Fibroblast of skin of scalp (primary cell): ENCODE measurements at places on chromosomes 7 and 10.

GRCh38 chr7:123935436-123936381 is 10.7 kb downstream of the SPAM1 start:
- no peak for DNase-seq

- no peak for DNase-seq
Measured at GRCh38 chr10:14481752-14482151, 151.0 kb upstream of the FRMD4A start.

GRCh38 chr10:43083764-43084163 is 6.9 kb downstream of the RET start:
- no peak for DNase-seq

- no peak for DNase-seq
Measured at GRCh38 chr7:116041615-116042014, 11.1 kb upstream of the TFEC start.

- no peak for DNase-seq
Measured at GRCh38 chr10:114704679-114705078, 46.6 kb upstream of the ABLIM1 start.

- DNase-seq, result no peak
Measured at GRCh38 chr10:35503578-35503977, 101.6 kb upstream of the GJD4 start.

DNA sequence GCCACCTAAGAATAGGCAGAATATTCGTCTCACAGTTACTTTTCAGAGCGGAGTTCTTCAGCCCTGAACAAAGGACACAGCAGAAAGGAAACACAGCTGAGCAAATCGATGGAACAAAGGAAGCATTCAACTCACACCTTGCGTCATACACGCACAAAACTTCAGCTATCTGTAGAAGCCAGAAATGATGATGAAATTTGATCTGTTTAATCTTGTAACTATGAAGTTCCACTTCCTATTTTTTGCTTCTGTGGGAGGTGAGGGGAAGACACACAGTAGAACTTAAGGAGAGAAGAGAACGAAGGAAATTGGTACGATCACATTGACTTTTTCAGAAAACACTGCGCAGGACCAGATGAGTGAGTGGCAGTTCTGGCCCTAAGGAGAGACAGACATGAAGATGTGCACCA is 26.2 kb downstream of the FAM171A1 start:
- no peak for DNase-seq

DNA sequence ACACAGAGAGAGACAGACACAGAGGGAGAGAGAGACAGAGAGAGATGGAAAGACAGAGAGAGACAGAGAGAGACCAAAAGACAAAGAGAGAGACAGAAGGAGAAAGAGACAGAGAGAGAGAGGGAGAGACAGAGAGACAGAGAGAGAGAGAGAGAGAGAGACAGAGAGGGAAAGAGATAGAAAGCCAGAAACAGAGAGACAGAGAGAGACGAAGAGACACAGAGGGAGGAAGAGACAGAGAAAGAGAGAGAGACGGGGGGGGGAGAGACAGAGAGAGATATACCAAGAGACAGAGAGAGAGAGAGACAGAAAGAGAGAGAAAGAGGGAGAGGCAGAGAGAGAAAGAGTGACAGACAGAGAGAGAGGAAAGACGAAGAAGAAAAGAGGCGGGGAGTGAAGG is 10.2 kb downstream of the VSTM4 start:
- DNase-seq, result no peak

GRCh38 chr7:151179287-151179860 is 7.7 kb downstream of the ASB10 start:
- no peak for DNase-seq
